ENCODE measurements at places on chromosomes 4 and X. TPM values are rescaled to one million over a fixed set of nuclear protein-coding genes. Genes with fewer than 3 reads are reported as not detected.

The EPHA5 gene
- total RNA-seq = not detected

- H3K4me1 ChIP-seq = no peaks in the 10 kb centered on the region
- DNase-seq = no peak
- H3K36me3 ChIP-seq = no peaks in the 10 kb centered on the region
Observed at GRCh38 chr4:25592736-25593135, 62.9 kb upstream of the SLC34A2 start.

- no peak overlapping the region for H3K27ac ChIP-seq
- H3K36me3 ChIP-seq = no peaks in the 10 kb centered on the region
- H3K4me3 ChIP-seq = no peak overlapping the region
- no peak for DNase-seq
- H3K27me3 ChIP-seq = peaks cover 8% of the 10 kb centered on the region
Observed at GRCh38 chrX:135396109-135396508, 25.6 kb upstream of the SMIM10L2A start.

GRCh38 chr4:121072224-121073003 is at the start of gene NDNF:
Gene NDNF (minus strand): TSS chr4:121072535. CDS start chr4:121045837, 26,698 bp downstream.
- H3K27me3 ChIP-seq = peaks cover 8% of the 10 kb centered on the region
- H3K36me3 ChIP-seq = no peaks in the 10 kb centered on the region
- DNase-seq = no peak

The TRIM75 gene
- not detected for total RNA-seq

- no peaks in the 10 kb centered on the region for H3K36me3 ChIP-seq
- no peak overlapping the region for H3K4me3 ChIP-seq
- H3K27ac ChIP-seq = peak overlapping the region; percentile 12
- DNase-seq = no peak
- H3K4me1 ChIP-seq = no peaks in the 10 kb centered on the region
Observed at GRCh38 chr4:98530572-98530971, 127.8 kb downstream of the TSPAN5 start.

GRCh38 chrX:104565791-104566680 is at the start of gene IL1RAPL2:
Gene IL1RAPL2 (plus strand): TSS chrX:104566199.
- no peak within 1 kb of the TSS for H3K27ac ChIP-seq
- peak; percentile 18 for DNase-seq
- no peaks in the 10 kb centered on the region for H3K4me1 ChIP-seq

DNA sequence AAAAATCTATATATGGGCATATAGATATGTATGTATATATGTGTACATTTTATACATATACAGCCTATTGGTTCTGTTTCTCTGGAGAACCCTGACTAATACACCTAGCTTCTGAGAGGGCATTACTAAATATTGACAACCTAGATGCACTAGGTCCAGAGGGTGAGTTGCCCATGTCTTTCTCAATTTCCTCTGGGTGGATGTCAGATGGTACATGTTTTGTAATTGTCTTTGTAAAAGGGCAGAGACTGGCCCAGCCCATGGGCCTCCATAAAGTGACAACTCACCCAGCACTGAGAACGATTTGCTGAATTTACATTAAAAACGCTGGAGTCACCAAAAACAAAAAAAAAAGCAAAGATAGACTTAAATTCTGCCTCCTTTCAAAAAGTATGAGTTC is 198.5 kb upstream of the FAM241A start:
- no peaks in the 10 kb centered on the region for H3K27me3 ChIP-seq
- H3K36me3 ChIP-seq = no peaks in the 10 kb centered on the region
- H3K4me3 ChIP-seq = no peak overlapping the region
- DNase-seq = no peak
- H3K4me1 ChIP-seq = no peaks in the 10 kb centered on the region

- no peak for DNase-seq
- no peak overlapping the region for H3K4me3 ChIP-seq
- H3K27ac ChIP-seq = no peak overlapping the region
- H3K36me3 ChIP-seq = no peaks in the 10 kb centered on the region
- H3K27me3 ChIP-seq = no peaks in the 10 kb centered on the region
- H3K4me1 ChIP-seq = no peaks in the 10 kb centered on the region
Observed at GRCh38 chr4:182786991-182787390, 130.2 kb downstream of the DCTD start.

- no peak for DNase-seq
- H3K4me1 ChIP-seq = no peaks in the 10 kb centered on the region
- H3K4me3 ChIP-seq = no peak overlapping the region
- no peaks in the 10 kb centered on the region for H3K27me3 ChIP-seq
Observed at GRCh38 chr4:38497121-38497520, 166.9 kb upstream of the KLF3 start.

The LYAR gene
- 15.1 TPM for total RNA-seq
